ENCODE measurements at places on chromosomes 12 and 14.

DNA sequence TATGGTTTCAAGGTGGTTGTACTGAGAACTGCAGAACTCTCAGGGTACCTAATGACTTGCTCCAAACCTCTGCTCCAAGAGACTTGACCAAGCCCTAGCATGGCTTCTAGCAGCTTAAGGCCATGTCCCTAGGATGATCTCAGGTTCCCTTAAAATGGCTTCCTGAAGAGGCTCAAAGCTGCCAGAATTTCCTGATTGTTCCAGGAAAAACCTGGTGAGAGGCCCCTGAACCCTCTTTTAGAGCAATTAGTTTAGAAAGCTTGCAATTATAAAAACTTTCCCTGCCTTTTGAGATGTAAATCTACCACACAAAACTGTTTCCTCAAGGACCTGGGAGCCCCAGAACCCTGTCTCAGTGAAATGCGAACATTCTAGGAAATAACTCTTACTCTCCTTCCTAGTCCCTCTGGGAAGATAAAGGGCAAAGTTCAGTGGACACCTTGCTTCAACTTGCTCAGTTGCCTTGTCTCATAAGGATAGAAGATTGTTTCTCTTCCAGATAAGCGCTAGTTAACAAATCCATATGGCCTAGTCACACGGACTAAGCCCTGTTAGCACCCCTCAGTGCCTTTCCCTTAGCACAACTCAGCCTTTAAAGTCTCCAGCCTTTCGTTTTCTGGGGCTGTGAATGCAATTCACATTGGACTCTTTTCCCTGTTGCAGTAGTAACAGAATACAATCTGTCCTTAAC is 2.5 kb downstream of the CMAS start:
- no peak for DNase-seq

DNA sequence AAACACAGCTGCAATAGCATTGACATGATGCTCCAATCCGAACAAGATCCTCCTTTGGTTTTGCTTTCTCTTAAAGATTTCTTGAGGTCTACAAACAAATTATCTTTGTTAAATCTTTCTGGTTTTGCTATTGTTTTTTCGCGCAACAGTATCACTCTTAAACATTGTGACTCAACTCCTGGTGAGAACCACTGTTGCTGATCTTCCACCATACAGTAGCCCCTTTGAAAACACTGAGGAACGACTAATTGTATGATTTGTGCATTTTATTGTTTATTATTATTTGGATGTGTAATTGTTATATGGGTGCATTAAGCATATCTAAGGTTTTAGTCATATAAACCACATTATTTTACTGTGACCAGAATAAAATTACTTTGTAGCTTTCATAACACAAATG is 282.8 kb downstream of the EGLN3 start:
- DNase-seq: no peak

DNA sequence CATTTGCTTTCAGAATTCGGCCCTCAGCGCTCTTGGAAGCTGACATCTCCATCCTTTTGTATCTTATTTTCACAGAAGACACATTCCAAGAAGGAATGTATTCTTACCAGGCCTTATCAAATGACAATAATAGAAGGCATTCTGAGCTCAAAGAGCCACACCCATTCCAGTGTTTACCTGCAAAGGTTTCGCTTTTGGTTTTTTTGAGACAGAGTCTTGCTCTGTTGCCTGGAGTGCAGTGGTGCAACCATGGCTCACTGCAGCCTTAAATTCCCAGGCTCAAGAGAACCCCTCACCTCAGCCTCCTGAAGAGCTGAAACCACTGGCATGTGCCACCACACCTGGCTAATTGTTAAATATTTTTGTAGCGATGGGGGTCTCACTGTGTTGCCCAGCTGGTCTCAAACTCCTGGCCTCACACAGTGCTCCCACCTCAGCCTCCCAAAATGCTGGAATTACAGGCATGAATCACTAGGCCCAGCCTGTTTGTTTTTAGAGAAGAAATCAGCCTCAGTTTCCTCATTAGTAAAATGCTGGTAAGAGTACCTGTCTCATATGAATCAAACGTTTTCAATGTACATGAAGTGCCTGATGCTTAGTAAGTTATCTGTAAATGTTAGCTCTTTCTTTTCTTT is 69.2 kb downstream of the SLC6A12 start:
- no peak for DNase-seq

DNA sequence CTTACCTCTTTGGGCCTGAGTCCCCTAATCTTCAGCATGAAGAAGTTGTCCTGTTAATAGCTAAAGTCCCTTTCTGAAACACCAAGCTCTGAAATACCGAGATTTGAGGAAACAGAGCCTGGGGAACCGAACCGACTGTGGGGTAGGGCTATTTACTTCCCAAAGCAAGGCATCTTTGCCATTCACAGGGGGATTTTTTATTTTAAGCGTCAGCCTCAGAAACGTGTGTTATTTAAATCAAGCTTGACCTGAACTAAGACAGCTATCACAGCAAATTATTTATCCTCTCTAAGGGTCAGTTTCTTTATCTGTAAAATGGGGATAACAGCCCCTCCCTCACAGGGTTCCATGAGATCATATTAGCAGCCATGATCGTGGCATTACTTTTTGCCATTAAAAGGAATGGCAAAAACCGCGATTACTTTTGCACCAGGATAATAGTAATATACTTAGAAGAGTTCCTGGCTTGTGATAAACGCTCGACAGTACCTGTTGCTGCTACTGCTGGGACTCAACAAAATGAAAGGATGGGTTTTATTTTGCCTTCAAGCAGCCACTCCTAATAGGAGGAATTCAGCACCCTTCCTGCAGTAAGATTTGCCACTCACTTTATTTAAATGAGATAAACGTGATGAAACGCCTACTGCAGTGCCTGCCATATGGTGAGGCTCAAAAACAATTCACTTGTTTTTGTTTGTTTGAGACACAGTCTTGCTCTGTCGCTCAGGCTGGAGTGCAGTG is 1.3 kb upstream of the CORO1C start:
- no peak for DNase-seq

GRCh38 chr14:68568907-68569897 is 223.7 kb downstream of the ZFP36L1 start:
- no peak for DNase-seq

- DNase-seq: no peak
Measured at GRCh38 chr12:121214855-121215745, 5.2 kb downstream of the P2RX4 start.

DNA sequence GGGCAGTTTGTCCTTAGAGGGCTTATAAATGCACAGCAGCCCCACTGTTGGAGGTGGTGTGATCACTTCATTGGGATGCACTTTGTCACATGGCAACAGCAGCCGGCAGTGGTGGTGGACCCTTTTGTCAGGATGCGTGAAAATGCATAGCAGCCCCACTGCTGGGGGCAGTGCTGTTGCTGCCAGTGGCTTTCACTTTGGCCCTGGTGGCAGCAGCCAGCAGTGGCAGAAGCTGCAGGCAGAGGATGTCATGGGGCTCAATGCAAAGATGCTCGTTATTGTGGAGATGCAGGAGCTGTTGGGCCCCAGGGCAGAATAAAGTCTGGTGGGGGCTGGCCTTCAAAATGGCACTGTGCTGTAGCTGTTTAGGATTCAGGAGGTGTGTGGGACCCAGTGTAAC is 173.0 kb upstream of the DAAM1 start:
- DNase-seq: no peak

- DNase-seq: no peak
Measured at GRCh38 chr12:14694970-14695369, 1.4 kb downstream of the GUCY2C start.

GRCh38 chr12:115032521-115032920 is 348.5 kb upstream of the TBX3 start:
- DNase-seq: no peak

- DNase-seq: no peak
Measured at GRCh38 chr12:74415633-74416032, 122.0 kb upstream of the ATXN7L3B start.

DNA sequence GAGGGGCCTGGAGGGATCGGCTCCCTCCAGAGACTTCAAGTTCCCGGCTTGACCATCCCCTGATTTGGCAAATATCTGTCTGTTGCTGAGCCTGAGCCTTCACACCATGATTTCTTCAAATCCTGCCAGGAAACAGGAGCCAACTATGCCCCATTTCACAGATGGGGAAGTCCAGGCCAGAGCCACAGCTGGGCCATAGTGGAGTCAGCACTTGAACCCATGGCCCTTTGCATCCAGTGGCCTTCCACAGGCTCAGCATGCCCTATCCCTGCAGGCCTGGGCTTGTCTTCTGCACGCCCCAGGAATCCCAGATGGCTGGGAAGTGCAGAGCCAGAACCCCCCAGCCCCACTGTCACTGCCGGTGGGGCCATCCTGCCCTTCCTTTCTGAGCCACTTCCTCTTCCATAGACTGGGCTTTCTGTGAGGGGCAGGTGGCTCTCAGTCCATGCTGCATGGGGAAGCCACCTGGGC is 44.9 kb downstream of the CYP46A1 start:
- DNase-seq: no peak

DNA sequence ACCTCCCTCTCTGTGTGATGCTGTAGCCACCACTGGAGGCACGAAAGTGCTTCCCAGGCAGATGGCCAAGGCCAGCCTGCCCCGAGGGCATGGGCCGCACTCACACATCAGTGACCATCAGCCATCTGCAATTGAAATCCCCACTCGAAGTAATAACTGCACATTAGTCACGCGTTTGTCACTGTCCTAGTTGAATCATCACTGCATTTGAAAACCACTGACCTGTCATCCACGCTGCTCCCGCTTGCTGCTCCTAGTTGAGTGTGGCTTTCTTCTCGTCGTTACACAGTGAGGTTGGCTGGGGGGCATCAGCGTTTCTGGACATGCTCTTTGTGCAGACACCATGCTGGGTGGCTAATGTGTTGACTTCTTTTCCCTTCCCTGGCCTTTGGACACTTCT is 176.1 kb downstream of the ADGRD1 start:
- no peak for DNase-seq

GRCh38 chr12:4121506-4122020 is 152.0 kb upstream of the CCND2 start:
- DNase-seq: no peak

DNA sequence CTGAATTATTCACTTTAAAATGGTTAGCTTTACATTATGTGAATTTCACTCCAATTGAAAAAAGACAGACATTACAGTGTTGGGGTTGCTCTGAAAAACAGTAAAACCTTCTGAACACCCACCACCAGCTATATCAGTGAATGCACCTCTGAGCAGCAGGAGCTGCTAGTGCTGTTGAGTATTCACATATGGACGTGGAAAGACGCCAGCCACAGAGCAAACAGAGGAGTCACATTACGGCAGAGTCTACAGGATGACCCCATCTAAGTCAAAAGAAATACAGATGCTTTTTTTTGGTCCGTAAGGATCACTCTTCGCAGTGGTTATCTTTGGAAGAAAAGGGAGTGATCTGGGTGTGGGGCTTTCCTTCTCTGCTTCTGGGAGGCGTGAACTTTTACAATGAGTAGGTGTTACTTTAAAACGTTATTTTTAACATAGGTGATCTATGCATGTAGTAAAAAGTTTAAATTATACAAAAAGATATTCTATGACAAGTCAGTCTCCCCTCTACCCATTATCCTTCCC is 4.5 kb downstream of the HVCN1 start:
- no peak for DNase-seq

- no peak for DNase-seq
Measured at GRCh38 chr14:52706286-52706685, 714 bp upstream of the PSMC6 start.

DNA sequence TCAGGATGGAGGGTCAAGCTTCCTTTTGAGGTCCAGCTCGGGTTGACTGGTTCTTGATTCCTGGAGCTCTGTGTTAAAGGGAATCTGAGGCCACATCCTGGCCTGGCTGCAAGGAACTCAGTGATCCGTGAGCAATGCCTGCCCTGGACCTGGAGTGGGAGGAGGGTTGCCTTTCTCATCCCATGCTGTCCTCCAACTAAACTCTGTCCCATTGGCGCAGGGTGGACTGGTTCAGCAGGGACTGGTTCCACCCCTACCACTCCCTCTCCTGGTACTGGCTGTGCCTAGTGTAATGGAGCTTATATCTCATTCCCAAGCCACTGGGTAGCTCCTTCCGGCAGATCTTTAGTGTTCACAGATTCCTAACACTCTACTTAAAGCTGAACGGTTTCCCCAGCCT is 3.9 kb upstream of the CMKLR1 start:
- no peak for DNase-seq

DNA sequence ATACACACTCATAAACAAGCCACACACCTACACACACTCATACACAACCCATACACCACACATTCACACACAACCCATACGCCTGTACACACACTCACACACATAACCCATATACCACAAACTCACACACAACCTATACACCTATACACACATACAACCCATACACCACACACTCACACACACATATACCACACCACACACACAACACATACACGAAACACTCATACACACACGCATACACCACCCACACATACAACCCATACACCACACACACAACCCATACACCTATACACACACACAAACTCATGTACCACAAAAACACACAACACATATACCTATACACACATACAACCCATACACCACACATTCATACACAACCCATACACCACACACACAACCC is 164.3 kb downstream of the TMEM121 start:
- DNase-seq: no peak

DNA sequence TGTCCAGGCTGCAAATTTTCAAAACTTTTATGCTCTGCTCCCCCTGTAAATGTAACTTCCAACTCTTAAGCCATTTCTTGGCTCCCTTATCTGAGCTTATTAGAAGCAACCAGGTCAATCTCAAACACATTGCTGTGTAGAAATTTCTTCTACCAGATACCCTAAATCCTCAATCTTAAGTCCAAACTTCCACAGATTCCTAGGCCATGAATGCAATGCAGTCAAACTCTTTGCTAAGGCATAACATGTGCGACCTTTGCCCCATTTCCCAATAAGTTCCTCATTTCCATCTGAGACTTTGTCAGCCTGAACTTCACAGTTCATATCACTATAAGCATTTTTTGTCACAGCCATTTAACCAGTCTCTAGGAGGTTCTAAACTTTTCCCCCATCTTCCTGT is 64.5 kb downstream of the TMTC3 start:
- no peak for DNase-seq

GRCh38 chr12:25189656-25190055 is 5.3 kb downstream of the DNAI7 start:
- DNase-seq: no peak

DNA sequence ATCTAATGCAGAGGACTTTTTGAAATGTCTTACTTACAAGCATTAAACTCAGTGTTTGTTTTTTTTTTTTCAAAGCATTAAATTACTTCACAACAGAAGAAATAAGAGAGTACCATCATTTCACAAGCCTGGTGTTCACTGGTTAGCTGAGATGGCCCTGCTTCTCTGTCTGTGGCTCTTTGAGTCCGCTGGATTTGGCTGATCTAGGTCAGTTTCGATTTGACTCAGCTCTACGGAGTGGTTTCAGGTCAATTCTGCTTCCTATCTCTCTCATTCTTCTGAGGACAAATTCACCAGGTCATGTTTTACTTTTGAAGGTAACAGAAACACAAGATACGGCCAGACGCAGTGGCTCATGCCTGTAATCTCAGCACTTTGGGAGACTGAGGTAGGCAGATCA is 1066.1 kb downstream of the FLRT2 start:
- no peak for DNase-seq

All from stimulated activated CD8-positive, alpha-beta memory T cell treated with anti-CD3 and anti-CD28 coated beads, Interleukin-12 subunit alpha, Interleukin-12 subunit beta, amount 100 ng/mL, for 4 hours (primary cell).